Ascending aorta (tissue), 2 donors: ENCODE measurements at places on chromosomes 6 and 20.
A peak's percentile ranks its signal among the peaks of the same experiment; 100 is the strongest.

DNA sequence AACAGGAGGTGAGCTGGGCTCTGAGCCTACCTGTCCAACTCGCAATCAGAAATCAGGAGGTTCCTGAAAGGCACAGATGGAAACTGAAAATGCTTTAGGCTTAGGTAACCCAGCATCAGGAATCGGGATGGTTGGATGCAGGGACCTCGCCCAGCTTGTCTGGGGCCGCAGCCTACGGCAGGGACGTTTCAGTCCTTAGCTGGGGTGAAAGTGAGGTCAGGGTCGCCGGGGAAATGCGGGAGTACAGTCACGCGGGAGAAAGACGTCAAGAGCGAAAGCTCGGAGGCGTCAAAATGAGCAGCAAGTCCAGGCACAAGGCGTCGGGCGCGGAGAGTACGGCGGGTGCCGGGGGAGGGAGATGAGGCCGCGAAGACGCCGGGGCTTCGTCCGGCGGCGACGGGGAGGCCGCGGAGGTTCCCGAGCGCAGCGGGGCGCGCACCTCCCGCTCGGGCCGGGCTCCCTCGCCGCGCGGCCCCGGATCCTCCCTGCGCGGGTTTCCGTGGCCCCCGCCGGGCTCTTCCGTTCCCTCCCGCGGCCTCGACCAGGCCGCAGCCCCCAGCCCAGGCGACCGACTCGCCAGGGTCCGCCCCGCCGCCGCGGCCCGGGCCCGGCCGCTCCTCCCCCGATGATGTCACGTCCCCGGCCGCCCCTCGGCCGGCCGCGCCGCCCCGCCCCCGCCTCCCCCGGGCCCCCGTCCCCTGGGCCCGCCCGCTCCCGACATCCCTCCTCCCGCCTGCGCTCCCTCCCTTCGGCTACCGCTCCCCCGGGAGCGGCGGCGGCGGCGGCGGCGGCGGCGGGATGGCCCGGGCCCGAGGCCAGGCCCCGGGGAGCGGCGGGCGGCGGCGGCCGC is at the start of gene EBF4:
Gene EBF4, plus strand, starts transcription at position 745 of the 850 bp plus-strand sequence. CDS start 866 bp downstream, outside the sequence.
- H3K36me3 ChIP-seq, result no peaks in the 10 kb centered on the region
- peaks cover 7% of the 10 kb centered on the region for H3K4me1 ChIP-seq
- H3K4me3 ChIP-seq, result peak within 1 kb of the TSS; percentile 92

DNA sequence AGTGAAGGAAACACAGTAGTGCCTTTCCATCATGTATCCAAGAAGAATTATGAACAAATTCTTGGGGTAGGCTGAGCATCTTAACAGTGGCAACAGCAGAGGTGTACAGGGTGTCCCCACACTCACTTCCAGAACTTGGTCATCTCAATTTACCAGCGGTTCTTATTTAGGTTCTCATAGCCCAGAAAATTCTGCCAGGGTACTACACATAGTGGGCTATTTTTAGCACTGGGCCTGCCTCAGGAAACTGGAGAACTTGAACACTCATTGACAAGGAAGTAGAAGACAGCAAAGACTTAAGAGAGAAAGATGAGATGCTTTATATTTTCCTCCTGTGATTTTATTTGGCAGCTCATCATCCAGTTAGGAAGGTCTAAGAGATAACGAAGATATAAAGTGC is 71.8 kb upstream of the PHIP start:
- H3K4me3 ChIP-seq, result no peak overlapping the region
- DNase-seq, result no peak
- no peaks in the 10 kb centered on the region for H3K36me3 ChIP-seq
- H3K27me3 ChIP-seq, result no peaks in the 10 kb centered on the region
- no peaks in the 10 kb centered on the region for H3K4me1 ChIP-seq

DNA sequence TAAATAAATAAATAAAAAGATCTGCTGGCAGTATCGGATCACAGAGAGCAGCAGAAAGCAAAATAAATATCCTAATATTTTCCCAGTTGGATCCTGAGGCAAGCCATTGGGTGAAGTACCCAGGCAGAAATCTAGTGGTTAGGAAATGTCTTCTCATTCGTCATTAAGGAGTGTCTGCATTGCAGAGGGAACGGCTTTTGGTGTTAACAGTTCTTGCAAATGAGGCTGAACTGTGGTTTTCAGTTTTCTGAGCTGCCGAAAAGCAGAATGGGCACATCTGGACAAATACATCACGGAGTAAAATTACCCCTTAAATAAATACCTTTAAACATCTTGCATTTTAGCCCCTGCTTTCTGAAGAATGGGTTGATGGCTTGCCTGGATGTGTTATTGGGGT is 82.3 kb upstream of the MPC1 start:
- H3K27me3 ChIP-seq, result no peaks in the 10 kb centered on the region
- peaks cover 7% of the 10 kb centered on the region for H3K36me3 ChIP-seq
- DNase-seq, result no peak
- H3K27ac ChIP-seq, result no peak overlapping the region
- no peak overlapping the region for H3K4me3 ChIP-seq
- no peaks in the 10 kb centered on the region for H3K4me1 ChIP-seq

- H3K4me3 ChIP-seq, result no peak overlapping the region
- DNase-seq, result no peak
- no peaks in the 10 kb centered on the region for H3K4me1 ChIP-seq
These were observed 14.5 kb downstream of the BRPF3 start for GRCh38 chr6:36210886-36211595.

DNA sequence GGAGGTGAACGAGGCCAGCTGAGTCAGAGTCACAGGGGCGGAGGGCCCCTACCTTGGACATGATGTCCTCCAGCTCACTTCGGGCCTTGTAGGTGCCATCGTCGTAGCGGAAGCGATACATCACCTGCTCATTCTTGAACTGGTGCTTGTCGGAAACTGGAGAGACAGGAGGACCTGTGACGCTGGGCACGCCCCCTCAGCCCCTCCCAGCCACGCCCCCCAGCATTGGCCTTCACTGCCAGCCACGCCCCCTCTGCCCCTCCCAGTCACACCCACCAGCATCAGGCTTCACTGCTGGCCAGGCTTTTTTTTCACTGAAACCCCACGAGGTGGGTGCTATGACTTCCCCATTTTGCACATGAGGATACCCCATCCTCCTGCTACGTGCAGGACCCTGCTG is 148.2 kb downstream of the PREX1 start:
- no peaks in the 10 kb centered on the region for H3K27me3 ChIP-seq
- H3K4me1 ChIP-seq, result peaks cover 12% of the 10 kb centered on the region
- DNase-seq, result no peak

DNA sequence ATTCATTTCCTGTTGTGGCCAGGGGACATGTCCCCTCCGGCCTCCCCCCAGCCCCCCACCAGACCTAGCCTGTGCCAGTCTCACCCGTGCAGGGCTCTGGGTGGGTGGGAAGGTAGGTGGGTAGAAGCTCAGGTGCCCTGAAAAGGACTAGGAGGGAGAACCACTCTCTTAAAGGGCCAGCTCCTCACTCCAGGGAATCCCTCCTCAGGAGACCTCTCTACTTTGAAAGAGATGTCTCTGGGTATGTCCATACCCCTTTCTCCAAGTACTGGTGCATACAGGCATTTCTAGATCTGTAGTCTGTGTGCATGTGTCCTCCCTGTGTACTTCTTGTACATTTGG is 60.8 kb upstream of the EPB41L1 start:
- peak overlapping the region; percentile 75 for H3K27ac ChIP-seq
- no peaks in the 10 kb centered on the region for H3K36me3 ChIP-seq
- peak overlapping the region; percentile 82 for H3K4me3 ChIP-seq
- H3K27me3 ChIP-seq, result no peaks in the 10 kb centered on the region
- DNase-seq, result no peak

GRCh38 chr6:166251655-166252054 is 56.5 kb downstream of the PRR18 start:
- H3K4me1 ChIP-seq, result peaks cover 7% of the 10 kb centered on the region
- H3K27me3 ChIP-seq, result no peaks in the 10 kb centered on the region
- no peak for DNase-seq

- H3K36me3 ChIP-seq, result no peaks in the 10 kb centered on the region
- DNase-seq, result no peak
- H3K27me3 ChIP-seq, result no peaks in the 10 kb centered on the region
- no peak overlapping the region for H3K27ac ChIP-seq
These were observed 48.4 kb upstream of the CDYL start for GRCh38 chr6:4727671-4728435.

DNA sequence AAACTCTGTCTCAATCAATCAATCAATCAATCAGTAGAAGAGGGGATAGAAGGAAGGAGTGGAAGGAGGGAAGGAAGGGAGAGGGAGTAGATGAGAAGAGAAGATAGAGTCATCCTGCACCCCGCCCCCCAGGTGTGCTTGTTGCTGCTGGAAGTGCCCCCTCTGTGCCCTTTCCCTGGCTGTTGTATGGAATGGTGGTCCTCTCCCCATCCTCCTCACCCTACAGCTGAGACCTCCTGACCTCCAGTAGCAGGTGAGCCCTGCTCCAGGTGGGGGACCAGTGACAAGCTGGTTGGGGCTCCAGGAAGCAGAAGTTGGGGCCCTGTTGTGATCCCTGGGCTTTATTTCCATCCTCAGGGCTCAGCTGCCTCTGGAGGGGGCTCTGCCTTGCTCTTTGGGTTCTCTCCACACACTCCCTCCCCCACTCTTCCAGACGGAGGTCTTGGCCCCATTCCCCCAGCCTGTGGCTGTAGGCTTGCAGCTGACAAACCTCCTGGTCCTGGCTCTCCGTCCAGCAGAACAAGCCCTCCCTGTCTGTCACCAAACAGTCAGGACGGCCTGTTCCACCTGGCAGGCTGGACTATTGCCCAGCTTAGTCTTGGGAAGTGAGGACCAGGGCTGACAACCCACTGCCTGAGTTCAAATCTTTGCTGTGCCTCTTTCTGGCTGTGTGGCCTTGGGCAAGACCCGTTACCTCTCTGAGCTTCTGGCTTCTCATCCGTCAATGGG is 26.0 kb upstream of the SCRT2 start:
- H3K36me3 ChIP-seq, result no peaks in the 10 kb centered on the region
- no peaks in the 10 kb centered on the region for H3K27me3 ChIP-seq
- no peak for DNase-seq
- no peak overlapping the region for H3K4me3 ChIP-seq

DNA sequence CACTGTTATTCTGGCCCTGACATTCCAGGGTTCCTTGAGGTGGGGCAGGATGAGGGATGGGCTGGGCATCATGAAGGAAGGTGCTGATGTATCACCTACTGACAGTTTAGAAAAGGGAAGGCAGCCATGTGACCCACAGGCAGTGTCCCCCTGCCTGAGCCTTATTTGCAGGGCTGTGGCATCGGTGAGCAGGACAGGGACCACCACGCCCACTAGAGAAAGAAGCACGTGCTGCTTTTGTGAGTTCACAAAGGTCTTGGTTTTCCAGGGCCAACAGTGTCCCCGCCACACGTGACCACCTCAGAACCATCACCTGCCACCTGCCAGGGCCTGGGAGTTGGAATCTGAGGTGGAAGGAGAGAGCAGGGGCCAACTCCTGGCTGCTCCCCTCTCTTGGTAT is 43.5 kb upstream of the SCRT2 start:
- H3K36me3 ChIP-seq, result no peaks in the 10 kb centered on the region
- no peak overlapping the region for H3K4me3 ChIP-seq
- H3K27ac ChIP-seq, result no peak overlapping the region
- no peaks in the 10 kb centered on the region for H3K27me3 ChIP-seq

GRCh38 chr20:41017448-41018042 is 11.1 kb upstream of the TOP1 start:
- H3K27ac ChIP-seq, result no peak overlapping the region
- DNase-seq, result no peak
- no peaks in the 10 kb centered on the region for H3K36me3 ChIP-seq
- H3K4me3 ChIP-seq, result no peak overlapping the region
- H3K4me1 ChIP-seq, result peaks cover 4% of the 10 kb centered on the region

- DNase-seq, result peak; percentile 72
- no peaks in the 10 kb centered on the region for H3K36me3 ChIP-seq
- peak overlapping the region; percentile 72 for H3K27ac ChIP-seq
- H3K4me1 ChIP-seq, result no peaks in the 10 kb centered on the region
These were observed 828 bp downstream of the ADGRB3 start for GRCh38 chr6:68635706-68636513.

DNA sequence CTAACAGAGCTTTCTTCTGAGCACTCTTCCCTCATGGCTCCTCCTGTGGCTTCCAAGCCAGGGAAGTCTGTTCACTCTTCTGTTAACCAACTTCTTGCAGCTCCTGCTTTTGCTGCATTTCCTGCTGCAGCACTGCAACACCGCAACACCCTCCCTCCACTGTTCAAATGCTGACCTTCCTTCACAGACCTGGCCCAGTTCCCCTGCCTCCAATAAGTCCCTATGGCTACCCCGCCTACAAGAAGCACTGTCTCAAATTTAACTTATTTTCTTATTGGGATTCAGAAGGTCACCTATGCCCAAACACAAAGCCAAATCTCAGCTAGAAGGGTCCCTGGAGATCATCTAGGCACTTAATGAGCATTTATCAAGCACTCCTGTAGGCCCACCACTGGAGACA is 44.6 kb downstream of the ELMO2 start:
- no peak overlapping the region for H3K4me3 ChIP-seq
- no peak overlapping the region for H3K27ac ChIP-seq
- peaks cover 28% of the 10 kb centered on the region for H3K4me1 ChIP-seq
- DNase-seq, result no peak
- H3K27me3 ChIP-seq, result no peaks in the 10 kb centered on the region

DNA sequence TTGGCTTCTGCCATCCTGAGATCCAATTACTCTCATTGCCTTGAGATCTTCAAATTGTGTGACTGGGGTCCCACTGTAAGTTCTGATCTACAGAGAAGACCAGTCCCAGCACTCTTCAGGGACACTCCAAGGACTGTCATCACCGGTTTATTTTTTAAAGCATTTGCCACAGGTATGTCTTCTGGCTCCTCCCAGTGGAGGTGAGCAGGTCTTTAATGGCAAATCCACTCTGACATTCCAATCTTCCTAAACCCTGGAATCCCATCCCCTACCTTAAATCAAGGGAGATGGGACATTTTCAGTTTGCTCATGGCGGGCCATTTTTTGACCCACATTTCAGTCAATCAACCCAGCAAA is 35.2 kb upstream of the IYD start:
- no peak for DNase-seq
- H3K27me3 ChIP-seq, result no peaks in the 10 kb centered on the region
- no peaks in the 10 kb centered on the region for H3K4me1 ChIP-seq
- no peak overlapping the region for H3K27ac ChIP-seq
- H3K36me3 ChIP-seq, result no peaks in the 10 kb centered on the region

- H3K36me3 ChIP-seq, result no peaks in the 10 kb centered on the region
- peak; percentile 72 for DNase-seq
- peak overlapping the region; percentile 84 for H3K27ac ChIP-seq
- peak overlapping the region; percentile 8 for H3K4me3 ChIP-seq
- peaks cover 15% of the 10 kb centered on the region for H3K4me1 ChIP-seq
- no peaks in the 10 kb centered on the region for H3K27me3 ChIP-seq
These were observed 15.7 kb downstream of the ADTRP start for GRCh38 chr6:11762794-11763459.

GRCh38 chr20:59696476-59696875 is 92.1 kb downstream of the PHACTR3 start:
- H3K27me3 ChIP-seq, result no peaks in the 10 kb centered on the region
- no peaks in the 10 kb centered on the region for H3K4me1 ChIP-seq
- no peak overlapping the region for H3K27ac ChIP-seq

- no peaks in the 10 kb centered on the region for H3K36me3 ChIP-seq
- H3K27me3 ChIP-seq, result no peaks in the 10 kb centered on the region
- H3K27ac ChIP-seq, result no peak overlapping the region
- DNase-seq, result no peak
- no peaks in the 10 kb centered on the region for H3K4me1 ChIP-seq
These were observed 100.0 kb upstream of the CNR1 start for GRCh38 chr6:88266126-88266525.
